Pancreas (tissue), 10 donors: ENCODE measurements at places on chromosomes 5 and 9. TPM values are rescaled to one million over a fixed set of nuclear protein-coding genes. Genes with fewer than 3 reads are reported as not detected.

GRCh38 chr5:175862131-175863012 lies 9.0 kb upstream of the CPLX2 start:
- no peaks in the 10 kb centered on the region for H3K36me3 ChIP-seq
- DNase-seq: no peak

DNA sequence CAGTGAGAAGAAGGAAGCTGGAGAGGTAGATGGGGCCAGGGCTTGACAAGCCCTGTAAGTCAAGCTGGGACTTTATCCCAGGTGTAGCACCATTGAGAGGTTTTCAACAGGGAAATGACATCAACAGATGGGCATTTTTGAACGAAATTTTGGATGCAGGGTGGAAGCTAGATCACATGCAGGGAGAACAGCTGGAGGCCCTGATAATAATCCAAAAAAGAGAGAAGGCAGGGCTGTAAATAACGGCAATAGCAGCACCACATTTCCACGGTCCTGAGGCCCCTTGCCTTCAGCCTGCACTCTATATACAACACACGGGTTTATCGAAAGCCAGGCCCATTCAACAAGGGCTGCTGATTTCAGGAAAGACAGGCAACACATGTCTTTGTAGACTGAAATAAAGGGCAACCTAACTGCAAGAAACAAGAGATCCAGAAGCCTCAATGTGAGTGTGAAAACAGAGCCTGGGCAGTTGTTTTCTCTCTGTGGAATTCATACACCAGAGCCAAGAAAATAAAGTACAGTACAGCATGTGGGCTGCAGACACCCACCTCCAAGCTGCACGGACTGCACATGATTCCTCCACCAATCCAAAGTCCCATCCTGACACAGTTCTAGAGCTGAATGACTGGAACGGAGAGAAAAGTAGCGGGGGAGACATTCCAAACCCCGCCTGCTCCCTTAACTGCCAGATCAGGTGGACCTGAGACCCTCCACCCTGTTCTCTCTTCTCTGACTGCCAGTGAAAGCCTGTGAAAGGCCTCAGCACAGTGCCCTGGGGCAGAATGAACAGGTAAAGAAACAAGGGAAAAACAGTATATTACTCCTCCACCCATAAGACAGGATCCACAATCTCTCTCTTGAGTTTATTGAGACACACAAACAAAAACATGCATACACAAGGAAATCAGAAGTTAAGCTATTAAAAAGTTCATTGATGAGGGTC lies 36.3 kb downstream of the KLHL3 start:
- H3K27ac ChIP-seq: no peak overlapping the region
- H3K4me1 ChIP-seq: no peaks in the 10 kb centered on the region
- DNase-seq: no peak
- no peaks in the 10 kb centered on the region for H3K36me3 ChIP-seq

- DNase-seq: no peak
- H3K27ac ChIP-seq: no peak overlapping the region
- no peak overlapping the region for H3K4me3 ChIP-seq
- no peaks in the 10 kb centered on the region for H3K27me3 ChIP-seq
- H3K36me3 ChIP-seq: no peaks in the 10 kb centered on the region
Observed at GRCh38 chr5:139901986-139902385, 106.4 kb downstream of the PSD2 start.

GRCh38 chr5:69234457-69235268 lies at the start of gene CDK7:
Gene CDK7 (plus strand): TSS chr5:69234886. CDS start chr5:69234976, 90 bp downstream.
- peak; percentile 95 for DNase-seq
- no peaks in the 10 kb centered on the region for H3K27me3 ChIP-seq
- peak within 1 kb of the TSS; percentile 70 for H3K4me3 ChIP-seq
- H3K4me1 ChIP-seq: no peaks in the 10 kb centered on the region
- peak within 1 kb of the TSS; percentile 83 for H3K27ac ChIP-seq

DNA sequence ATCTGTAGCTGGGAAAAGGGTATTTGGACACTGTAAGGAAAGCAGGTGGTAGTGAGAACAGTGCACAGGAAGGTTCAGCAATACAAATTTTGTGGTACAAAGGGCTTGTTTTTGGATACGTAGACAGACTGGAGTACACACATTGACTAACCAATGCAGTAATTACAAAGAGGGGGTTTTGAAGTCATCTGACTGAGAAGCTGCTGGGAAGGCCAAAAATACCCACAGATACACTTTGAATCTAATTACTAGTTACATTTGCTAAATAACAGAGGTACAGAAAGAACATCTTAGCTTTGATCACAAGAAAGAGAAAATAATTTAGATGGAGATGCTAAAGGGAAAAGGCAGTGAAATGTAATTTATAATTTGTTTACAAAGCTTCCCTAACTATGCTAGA lies 45.9 kb downstream of the PKD2L2 start:
- peaks cover 16% of the 10 kb centered on the region for H3K36me3 ChIP-seq
- no peaks in the 10 kb centered on the region for H3K27me3 ChIP-seq
- no peak overlapping the region for H3K27ac ChIP-seq
- H3K4me1 ChIP-seq: no peaks in the 10 kb centered on the region
- no peak for DNase-seq

The IL9 gene
- not detected for total RNA-seq

DNA sequence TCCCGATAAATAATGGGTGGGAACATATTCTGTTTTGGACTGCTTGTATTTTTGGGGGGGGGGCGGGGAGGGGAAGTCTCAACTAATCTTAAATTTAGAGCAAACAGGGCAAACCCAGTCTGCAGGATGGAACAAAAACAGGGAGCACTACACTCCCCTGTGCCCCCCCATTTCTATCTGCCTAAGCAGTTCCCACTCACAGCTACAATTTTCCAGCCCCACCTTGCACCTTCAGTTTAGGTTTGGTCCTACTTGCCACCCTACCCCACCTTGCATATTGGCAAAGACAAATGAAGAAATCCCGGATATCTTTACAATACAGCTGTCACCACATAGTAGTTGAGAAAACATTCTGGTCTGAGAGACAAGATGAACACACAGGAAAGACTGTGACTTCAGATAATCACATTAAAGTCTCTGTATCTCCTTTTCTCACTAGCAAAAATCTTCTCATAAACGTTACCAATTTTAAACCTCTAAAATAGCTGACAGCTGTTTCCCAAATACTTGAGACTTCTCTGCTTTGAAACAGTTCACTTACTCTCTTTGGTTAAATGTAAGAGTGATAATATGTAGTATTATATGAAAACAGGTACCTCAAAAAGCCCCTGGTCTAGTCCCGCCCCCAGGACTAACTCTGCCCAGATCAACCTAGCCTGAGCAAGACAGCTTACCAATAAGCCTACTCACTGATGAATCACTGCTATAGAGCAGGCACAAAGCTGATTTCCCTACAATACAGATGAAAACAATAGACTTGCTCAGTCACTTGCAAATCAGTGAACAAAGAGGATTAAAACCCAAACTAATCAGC lies 5.2 kb upstream of the RAPGEF6 start:
- no peaks in the 10 kb centered on the region for H3K27me3 ChIP-seq
- DNase-seq: no peak
- peaks cover 7% of the 10 kb centered on the region for H3K4me1 ChIP-seq
- H3K27ac ChIP-seq: no peak overlapping the region

- no peak overlapping the region for H3K4me3 ChIP-seq
- H3K4me1 ChIP-seq: no peaks in the 10 kb centered on the region
- H3K27ac ChIP-seq: no peak overlapping the region
- no peaks in the 10 kb centered on the region for H3K27me3 ChIP-seq
Observed at GRCh38 chr9:79273311-79273710, 298.5 kb upstream of the TLE4 start.

The IQGAP2 gene
- 54.0 TPM for total RNA-seq

The FCN2 gene
- not detected for total RNA-seq

- H3K4me3 ChIP-seq: no peak overlapping the region
- H3K27me3 ChIP-seq: no peaks in the 10 kb centered on the region
- no peaks in the 10 kb centered on the region for H3K36me3 ChIP-seq
- H3K27ac ChIP-seq: no peak overlapping the region
Observed at GRCh38 chr9:88651682-88652633, 117.0 kb downstream of the NXNL2 start.

DNA sequence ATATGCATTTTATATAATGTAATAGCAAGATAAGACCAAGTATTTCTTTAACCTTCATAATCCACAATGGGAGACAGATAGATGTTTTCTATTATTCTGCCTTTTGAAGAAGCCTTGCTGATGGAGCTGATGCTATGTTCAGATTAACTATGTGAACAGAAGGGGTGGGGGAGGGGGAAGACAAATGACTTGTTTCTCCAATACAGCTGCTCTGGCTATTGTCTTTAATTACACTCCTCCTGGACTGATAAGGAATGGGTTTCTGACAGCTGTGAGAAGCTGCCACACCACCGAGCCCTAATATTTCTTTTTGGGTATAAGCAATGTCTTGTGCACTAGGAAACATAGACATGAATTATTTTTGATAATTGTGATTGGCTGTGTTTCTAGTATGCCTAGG lies 62.0 kb downstream of the CAVIN4 start:
- no peaks in the 10 kb centered on the region for H3K4me1 ChIP-seq
- no peak overlapping the region for H3K4me3 ChIP-seq
- H3K36me3 ChIP-seq: no peaks in the 10 kb centered on the region
- DNase-seq: no peak

DNA sequence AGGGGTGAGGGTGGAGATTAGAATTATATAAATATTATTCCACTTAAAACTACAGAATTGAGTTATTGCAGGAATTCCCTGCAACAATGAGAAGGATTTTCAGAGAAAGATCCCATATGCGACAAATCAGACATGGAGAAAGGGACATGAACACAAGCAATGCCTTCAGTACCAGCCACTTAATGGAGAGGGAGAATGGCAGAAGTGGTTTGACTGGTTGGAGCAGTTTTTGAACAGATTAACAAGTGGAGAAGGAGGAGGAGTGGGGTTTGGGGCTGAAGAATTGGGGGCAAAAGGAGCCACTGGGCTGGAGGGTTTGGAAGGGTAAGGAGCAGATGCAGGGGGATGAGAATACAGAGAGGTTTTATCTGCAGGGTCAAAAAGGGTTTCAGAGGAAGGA lies 620.9 kb upstream of the PTPRD start:
- H3K36me3 ChIP-seq: no peaks in the 10 kb centered on the region
- no peak overlapping the region for H3K27ac ChIP-seq
- H3K27me3 ChIP-seq: no peaks in the 10 kb centered on the region
- H3K4me3 ChIP-seq: no peak overlapping the region

- no peak for DNase-seq
- H3K27me3 ChIP-seq: no peaks in the 10 kb centered on the region
- H3K27ac ChIP-seq: no peak overlapping the region
- no peaks in the 10 kb centered on the region for H3K36me3 ChIP-seq
- H3K4me1 ChIP-seq: no peaks in the 10 kb centered on the region
- H3K4me3 ChIP-seq: no peak overlapping the region
Observed at GRCh38 chr9:134243778-134244467, 79.6 kb upstream of the RNU6ATAC start.

The SEMA5A gene
- 6.0 TPM for total RNA-seq

DNA sequence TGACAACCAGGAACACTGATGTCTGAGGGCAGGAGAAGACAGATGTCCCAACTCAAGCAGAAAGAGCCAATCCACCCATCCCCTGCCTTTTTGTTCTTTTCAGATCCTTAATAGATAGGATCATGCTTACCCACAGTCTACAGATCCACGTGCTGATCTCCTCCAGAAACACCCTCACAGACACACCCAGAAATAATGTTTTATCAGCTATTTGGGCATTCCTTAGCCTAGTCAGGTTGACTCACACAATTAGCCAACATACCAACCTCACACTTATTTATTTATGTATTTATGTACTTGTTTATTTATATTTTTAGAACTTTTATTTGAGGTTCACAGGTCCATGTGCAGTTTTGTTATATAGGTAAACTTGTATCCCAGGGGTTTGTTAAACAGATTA lies 151.5 kb upstream of the IL12B start:
- H3K27me3 ChIP-seq: no peaks in the 10 kb centered on the region
- DNase-seq: no peak
- H3K36me3 ChIP-seq: no peaks in the 10 kb centered on the region
- H3K4me3 ChIP-seq: no peak overlapping the region

GRCh38 chr9:21505425-21506179 lies 23.5 kb upstream of the IFNE start:
- peaks cover 4% of the 10 kb centered on the region for H3K27me3 ChIP-seq
- no peak overlapping the region for H3K27ac ChIP-seq
- DNase-seq: no peak
- H3K36me3 ChIP-seq: no peaks in the 10 kb centered on the region
- no peaks in the 10 kb centered on the region for H3K4me1 ChIP-seq
- H3K4me3 ChIP-seq: no peak overlapping the region
